ENCODE measurements at places on chromosomes 13 and 19.

DNA sequence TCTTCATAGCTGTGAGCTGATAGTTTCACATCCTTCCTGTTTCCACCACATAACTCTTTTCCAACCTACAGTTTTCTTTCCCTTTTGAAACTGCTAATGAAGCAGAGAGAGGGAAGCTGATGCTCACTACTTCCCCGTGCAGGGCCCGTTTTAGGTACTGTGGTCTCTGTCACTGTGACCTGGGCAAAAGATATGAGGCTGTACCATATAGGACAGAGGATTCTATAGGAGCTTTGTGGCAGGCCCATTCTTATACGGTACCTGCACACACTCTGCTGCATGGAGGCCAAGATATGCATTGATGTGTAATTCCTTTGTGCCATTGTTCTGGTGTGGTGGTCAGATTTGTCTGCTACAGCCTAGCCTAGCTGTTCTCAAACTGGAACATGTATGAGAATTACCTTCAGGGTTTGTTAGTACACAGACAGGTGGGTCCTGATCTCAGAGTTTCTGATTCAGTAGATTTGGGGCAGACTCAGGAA, 577.3 kb downstream of the LMO7 start:
- no peak for DNase-seq

DNA sequence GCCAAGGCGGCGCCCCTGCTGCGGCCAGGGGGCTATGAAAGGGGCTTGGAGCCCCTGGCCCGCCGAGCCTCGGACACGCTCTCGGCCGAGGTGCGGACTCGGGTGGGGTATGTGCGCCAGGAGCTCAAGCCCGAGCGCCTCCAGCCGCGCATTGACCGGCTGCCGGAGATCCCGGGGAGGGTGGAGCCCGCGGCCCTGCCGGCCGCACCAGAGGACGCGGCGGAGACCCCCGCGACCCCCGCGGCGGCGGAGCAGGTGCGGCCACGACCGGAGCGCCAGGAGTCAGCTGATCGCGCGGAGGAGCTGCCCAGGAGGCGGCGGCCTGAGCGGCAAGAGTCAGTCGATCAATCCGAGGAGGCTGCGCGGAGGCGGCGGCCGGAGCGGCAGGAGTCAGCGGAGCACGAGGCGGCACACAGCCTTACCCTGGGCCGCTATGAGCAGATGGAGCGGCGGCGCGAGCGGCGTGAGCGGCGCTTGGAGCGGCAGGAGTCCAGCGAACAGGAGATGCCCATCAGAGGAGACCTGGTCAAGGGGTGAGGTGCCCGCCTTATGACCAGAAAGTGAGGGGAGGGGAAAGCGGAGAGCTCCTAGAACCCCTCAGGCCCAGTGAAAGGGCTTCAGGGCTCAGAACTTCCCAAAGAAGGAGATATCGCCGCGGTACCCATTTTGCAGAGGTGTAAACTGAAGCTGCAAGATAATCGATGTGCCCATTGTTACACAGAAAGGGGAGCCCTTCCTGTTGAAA, 8.8 kb upstream of the SHKBP1 start:
- no peak for DNase-seq

DNA sequence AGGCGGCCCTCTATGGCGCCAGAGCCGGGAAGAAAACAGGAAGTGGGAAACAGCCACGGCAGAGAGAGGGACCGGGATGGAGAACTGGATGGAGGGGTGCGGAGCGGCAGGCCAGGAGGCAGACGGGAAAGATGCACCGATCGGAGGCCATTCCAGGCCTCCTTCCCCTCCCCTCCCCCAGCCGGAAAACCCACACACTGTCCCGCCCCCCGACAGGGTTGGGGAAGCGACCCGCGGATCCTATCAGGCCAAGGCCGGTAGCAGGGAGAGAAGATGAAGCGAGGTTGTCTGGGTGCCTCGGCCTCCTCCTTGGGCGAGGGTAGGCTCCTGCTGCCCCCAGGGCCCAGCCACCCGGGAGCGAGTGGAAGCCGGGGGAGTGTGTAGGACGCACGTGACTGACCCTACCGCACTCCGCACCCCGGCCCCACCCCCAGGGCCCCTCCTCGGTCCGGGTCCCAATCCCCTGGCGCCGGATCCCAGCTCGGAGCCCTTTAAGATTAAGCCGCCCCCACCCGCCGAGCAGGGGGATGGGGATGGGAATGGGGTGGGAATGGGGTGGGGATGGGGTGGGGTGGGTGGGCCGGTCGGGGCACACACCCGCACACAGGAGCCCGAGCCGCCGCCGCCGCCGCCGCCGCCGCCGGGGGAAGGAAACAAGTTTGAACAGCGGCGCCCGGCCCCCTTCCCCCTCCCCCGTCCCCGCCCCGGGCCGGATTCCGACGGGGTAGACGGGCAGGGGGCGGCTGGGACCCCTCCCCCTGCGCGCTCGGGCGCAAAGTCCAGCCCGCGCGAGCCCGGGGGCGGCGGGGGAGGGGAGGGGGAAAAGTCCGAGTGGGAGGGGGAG, 1.5 kb downstream of the ERF start:
- DNase-seq, result peak; percentile 70

GRCh38 chr19:17281391-17282304, at the start of gene ANKLE1:
Gene ANKLE1, plus strand, starts transcription at chr19:17281901. Its CDS starts 20 bp downstream, at chr19:17281921.
- peak; percentile 53 for DNase-seq

- no peak for DNase-seq
These were observed 10.1 kb downstream of the RPS28 start for GRCh38 chr19:8331263-8331845.

GRCh38 chr13:39410096-39410901, 192.7 kb downstream of the LHFPL6 start:
- DNase-seq, result no peak

DNA sequence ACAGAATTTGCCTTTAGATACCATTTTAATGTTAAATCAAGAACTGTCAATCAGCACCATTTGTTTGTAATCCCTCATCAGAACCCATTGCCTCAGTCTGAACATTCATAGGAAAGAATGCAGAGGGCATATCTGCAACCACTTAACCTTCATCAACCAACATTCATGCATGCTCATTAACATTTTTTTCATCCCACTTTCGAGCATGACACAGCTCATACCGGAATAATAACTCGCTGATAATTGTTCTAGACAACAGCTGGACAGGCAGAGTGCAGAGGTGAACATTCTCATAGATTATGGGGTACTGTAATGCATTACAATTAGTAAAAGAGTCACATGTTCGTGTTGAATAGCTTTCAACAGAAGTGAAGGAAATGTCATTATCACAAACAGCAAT, 216.8 kb downstream of the DIAPH3 start:
- no peak for DNase-seq

GRCh38 chr19:11064831-11065303, 24.4 kb upstream of the LDLR start:
- no peak for DNase-seq

DNA sequence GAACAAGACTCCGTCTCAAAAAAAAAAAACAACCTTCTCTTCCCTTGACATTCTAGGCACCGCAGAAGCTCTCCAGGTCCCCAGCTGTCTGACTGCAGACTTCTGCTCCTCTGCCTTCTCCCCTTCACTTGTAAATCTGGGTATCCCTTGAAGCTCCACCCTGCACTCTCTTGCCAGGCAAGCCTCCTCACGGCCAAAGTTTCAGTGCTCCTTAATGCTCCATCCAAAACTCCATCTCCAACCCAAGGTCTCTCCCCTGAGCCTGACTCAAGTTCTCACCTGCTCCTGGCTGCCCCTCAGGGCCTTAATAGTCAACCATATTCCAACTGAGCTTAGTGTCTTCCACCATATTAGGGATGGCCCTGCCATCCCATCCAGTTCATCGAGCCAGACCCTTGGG, 1.4 kb upstream of the CLDND2 start:
- no peak for DNase-seq

DNA sequence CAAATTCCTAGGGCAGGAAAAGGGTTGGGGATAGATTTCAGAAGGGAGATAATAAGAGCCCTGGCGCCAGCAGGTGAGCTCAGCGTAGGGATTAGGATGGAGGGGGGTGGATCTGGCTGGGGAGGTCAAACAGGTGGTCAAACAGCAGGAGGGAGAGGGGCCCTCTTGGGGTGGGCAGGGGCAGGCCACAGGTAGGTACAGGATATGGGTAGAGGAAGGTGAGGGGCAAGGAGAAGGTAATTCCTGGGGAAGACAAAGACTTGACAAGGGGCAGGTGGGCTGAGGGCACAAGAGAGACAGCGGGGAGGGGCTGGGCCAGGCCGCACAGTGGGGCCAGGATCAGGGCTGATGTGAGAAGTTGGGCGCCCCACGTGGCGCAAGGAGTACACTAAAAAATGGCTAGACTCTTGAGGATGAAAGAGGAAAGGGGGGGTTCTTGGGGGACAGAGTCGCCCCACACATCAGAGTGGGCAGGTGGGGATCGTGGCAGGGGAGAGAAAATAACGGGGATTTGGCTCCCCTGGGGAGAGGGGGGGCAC, 713 bp downstream of the KRI1 start:
- DNase-seq, result peak; percentile 70

DNA sequence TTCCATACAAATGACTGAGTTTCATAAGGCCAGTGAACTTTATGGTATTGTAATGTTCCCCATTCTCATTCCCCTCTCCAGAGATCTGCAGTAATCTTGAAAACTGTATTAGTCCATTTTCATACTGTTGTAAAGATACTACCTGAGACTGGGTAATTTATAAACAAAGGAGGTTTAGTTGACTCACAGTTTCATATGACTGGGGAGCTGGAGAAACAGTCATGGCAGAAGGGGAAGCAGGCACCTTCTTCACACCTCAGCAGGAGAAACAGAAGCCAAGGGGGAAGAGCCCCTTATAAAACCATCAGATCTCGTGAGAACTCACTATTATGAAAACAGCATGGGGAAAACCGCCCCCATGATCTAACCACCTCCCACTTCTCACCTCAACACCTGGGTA, 318.7 kb upstream of the KLF12 start:
- no peak for DNase-seq

- no peak for DNase-seq
These were observed 930.5 kb upstream of the SLITRK1 start for GRCh38 chr13:84812789-84813188.

GRCh38 chr13:20024702-20025101, 66.2 kb downstream of the ZMYM2 start:
- no peak for DNase-seq

- no peak for DNase-seq
These were observed 346.6 kb downstream of the COG6 start for GRCh38 chr13:40002016-40002415.

DNA sequence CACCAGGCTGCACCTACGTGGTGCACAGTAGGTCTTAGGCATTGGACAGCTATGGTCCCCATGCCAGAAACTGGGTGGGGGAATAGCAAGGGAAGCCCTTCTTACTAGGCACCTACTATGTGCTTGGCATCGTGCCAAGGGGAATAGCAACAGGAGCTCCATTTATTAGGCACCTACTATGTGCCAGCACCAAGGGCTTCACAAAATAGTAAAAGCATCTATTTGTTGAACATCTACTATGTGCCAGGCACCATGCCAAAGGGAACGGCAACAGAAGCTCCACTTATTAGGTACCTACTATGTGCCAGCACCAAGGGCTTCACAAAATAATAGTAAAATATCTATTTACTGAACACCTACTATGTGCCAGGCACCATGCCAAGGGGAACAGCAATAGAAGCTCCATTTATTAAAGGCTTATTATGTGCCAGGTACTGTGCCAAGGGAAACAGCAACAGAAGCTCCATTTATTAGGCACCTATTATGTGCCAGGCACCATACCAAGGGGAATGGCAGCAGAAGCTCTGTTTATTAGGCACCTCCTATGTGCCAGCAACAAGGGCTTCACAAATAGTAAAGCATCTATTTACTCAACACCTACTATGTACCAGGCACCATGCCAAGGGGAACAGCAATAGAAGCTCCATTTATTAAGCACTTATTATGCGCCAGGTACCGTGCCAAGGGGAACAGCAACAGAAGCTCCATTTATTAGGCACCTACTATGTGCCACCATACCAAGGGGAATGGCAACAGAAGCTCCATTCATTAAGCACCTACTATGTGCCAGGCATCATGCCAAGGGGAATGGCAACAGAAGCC, 108.5 kb downstream of the PTPRS start:
- no peak for DNase-seq

DNA sequence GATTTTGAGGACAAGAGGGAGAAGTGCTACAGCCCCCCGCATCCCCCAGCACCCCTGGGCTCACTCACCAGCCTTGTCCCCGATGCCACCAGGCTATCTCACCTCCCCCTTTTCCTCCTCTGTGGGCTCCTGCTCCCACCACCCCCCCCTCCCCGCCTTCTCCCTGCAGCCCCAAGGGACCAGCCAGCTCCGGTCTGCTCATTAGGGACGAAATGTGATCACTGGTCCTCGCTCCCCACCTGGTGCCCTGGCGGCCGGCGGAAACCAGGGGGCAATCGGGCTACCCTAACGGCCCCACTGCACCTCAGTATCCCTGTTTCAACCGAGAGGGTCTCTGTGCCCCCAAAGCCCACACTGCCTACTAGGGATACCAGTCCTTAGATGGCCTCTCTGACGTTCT, 2.7 kb downstream of the GPR4 start:
- no peak for DNase-seq

- peak; percentile 86 for DNase-seq
These were observed 31.6 kb downstream of the MTRF1 start for GRCh38 chr13:41231786-41232185.

GRCh38 chr19:12778017-12778904, 2.9 kb upstream of the HOOK2 start:
- peak; percentile 83 for DNase-seq

DNA sequence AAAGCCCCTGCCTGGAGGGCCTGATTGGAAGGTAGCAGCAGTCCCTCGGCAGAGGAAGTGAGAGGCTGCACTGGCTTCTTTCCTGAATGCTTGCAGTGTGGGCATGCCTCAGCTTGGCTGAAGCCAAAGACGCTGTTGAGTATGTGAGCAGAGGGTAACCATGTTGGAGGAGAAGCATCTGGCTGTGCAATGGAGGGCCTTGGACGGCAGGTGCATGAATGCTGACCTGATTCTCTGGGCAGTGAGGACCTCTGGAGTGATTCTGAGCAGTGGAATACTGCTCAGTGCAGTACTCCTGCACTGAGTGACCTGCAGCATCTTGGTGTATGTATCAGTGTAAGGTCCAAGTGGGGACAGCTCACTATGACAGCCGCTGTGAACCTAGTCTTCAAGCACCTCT, 46.9 kb downstream of the SOX1 start:
- no peak for DNase-seq

- DNase-seq, result no peak
These were observed 121.2 kb downstream of the SHISA2 start for GRCh38 chr13:25930653-25931052.

- no peak for DNase-seq
These were observed 625.2 kb downstream of the DIAPH3 start for GRCh38 chr13:59538512-59538911.

DNA sequence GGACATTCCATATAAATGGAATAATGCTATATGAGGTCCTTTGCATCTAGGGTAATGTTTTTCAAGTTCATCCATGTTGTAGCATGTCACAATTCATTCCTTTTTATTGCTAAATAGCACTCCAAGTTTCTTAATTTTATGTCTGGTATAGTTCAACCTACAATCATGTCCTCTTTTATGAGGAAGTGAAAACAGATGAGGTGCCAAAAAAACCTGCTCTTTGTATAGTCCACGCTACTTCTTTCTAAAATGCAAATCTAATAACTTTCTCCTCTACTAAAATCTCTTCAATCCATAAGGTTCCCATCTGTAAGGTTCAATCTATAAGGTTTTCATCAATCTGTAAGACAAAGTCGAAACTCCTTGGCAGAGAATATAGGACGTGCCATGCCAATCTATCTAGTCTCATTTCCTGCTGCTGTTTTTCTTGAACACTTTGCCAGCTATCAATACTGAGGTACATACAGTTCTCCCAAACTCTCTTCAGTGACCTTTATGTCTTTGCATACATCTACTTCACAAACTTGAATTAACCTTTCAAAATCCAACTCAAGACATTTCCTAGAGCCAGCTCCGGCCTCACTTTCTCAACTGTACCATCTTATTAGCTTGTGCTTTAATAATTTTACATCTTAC, 33.7 kb downstream of the INTS6 start:
- no peak for DNase-seq

Data from left colon (tissue), 2 donors.